ENCODE measurements at places on chromosomes 2 and 18.

GRCh38 chr2:152049541-152049940 lies 49.3 kb downstream of the CACNB4 start:
- peak; percentile 34 for DNase-seq

GRCh38 chr2:53490659-53491058 lies 276.9 kb upstream of the CHAC2 start:
- DNase-seq: no peak

- DNase-seq: peak; percentile 100
These were observed 3.1 kb upstream of the KYNU start for GRCh38 chr2:142874293-142874814.

DNA sequence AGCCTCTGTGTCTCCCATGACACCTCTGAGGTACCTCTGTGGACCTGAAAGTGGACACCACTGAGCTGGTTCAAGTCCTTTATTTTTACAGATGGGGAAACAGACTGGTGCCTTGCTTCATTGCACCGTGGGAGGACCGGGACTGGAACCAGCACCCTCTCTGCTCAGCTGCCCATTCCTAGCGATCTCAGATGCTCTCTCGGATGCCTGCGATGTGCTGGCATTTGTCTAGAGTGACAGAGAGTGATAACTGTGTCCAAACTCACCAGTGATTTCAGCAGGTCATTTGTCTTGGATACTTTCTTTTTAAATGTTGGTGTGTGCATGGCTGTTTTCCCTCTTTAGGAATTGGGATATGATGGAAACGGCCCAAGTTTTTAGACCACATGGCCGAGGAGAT lies 30.1 kb upstream of the LYPD6B start:
- no peak for DNase-seq

- peak; percentile 16 for DNase-seq
These were observed 4.6 kb downstream of the PROC start for GRCh38 chr2:127422559-127423477.

- no peak for DNase-seq
These were observed 32.3 kb downstream of the CYP26B1 start for GRCh38 chr2:72115110-72116080.

DNA sequence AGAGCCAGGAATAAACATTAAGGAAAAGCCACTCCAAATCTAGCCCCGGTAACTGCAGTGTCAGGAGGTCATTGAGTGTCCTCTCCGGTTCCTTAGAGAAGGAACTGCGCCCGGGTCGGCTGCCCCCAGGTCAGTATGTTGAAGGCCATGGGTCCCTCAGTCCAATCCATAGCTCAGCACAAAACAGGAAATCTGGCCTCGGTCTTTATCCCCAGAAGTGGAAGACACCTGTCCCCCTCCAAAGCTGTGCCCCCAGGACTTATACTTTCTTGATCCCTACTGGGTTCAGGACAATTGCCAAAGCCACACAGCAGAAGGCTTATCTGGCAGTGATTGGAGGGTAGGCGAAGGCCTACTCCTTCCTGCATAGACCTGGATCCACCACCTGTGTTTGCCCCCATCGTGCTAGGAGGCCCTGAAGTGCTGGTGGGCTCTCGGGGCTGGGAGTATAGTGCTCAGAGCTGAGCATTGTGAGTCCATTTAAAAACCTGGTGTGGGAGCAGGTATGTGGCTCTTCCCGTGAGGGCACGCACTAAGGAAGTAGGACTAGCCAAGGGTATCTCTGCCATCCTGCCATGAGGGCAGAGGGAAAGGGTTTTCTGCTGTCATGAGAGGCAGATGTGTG lies 178.6 kb downstream of the SEPTIN10 start:
- DNase-seq: no peak

DNA sequence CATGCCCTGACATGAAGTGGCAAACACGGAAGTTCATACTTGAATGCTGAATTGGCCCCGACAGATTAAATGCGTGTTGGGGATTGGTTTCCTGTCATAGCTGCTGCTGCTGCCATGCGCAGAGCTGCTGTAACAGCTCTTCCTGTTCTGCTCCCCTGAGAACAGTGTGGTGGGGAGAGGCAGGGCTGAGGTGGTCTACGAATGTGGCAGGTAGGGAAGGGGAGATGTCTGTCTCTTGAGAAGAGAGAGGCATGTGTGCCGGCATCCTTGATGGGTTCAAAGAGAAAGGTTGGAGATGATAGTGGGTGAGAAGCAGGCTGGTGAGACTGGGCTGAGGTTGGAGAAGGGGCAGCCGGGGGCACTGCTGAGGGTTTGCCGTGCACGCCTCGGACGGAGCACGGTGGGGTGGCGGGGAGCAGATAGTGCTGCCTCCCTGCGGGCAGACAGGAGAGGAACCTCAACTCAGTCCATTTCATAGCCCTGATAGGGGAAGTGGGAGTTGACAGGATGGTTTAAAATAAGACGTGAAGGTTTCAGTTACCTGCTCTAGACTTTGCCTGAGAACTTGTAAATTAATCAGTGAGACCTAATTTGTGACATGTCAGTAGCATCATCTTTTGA lies 46.1 kb downstream of the TMEM185B start:
- DNase-seq: peak; percentile 52

DNA sequence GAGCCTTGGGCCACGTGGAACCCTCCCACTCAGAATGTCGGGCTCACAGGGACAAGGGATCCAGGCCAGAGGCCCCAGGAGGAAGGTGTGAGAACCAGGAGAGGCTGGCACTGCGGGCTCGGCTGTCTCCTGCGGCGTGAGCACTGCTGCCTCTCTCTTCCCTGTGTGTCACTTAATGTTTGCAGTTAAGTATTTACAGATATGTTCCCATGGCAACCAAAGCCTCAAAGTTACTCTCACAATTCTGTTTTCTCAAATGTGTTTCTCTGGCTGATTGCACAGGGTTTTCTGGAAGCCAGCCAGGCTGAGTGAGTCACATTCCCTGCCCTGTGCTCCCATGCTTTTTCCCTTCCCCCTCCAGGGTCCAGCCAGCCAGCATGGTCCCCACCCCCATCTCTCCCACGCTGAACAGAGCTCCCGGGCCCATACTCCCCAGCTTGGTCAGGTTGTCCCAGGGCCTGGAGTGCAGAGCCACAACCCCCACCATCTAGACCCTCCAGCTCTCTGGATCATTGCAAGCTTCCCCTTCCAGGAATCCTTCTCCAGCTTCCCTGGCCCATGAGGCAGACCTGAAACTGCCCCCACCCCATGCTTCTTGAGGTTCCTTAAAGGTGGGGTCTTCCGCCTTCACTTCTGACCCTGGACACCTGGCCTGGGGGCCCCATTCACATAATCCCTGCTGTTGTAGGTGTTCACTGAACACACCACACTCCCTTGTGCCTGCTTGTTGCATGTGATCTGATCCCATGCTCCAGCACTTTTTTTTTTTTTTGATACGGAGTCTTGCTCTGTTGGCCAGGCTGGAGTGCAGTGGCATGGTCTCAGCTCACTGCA lies 265.9 kb downstream of the CELF4 start:
- DNase-seq: peak; percentile 5

DNA sequence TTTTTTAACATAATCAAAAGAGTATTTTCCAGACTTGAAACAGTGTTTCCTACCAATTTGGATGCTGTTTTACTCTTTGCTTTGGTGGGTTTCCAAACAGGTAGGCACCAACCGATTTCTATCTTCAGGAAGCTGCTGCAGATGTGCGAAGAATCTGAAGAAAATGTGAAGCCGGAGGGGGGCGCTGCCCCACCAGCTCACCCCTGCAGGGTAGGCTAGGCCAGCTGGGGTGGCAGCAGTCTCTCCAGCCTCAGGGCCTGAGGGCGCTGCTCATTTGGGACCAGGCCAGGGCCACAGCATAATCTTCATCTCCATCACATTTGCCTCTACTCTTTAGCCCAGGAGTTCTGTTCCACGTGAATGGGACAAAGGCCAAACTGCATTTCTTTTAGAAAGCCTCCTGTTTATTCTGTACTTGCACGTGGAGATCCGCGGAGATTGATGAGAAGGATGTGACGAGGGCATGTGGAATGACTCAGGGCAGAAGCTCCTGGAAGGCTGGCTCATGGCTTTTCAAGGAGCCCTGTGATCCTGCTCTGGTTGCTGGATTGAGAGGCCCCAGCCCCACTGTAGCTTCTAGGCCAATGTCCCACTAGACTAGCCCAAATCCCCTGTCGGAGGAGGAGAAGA lies 84.2 kb upstream of the FAM136A start:
- no peak for DNase-seq

GRCh38 chr18:39681061-39681460 lies 2115.5 kb upstream of the CELF4 start:
- DNase-seq: no peak

DNA sequence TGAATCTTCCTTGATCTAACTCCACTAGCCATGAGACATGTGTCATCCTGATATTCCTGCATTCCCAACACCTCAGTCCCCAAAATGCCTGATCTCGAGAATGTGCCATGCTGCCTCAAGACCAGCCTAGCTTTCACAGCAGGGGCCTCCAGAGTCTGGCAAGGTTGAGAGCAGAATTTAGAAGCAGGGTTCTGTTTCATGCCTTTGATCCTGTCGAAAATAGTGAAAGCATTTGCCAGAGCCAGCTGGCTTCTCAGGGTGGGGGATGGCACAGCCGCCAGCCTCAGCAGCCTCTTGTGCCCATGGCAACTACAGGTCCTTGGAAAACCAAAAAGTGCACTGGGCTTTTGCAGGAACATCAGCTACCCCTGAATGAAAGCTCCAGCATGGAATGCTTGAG lies 143.5 kb downstream of the RTN4 start:
- no peak for DNase-seq

GRCh38 chr2:86556508-86556907 lies 6.7 kb downstream of the CHMP3 start:
- DNase-seq: no peak

GRCh38 chr2:96767135-96767871 lies 6.6 kb downstream of the CNNM4 start:
- no peak for DNase-seq

- no peak for DNase-seq
These were observed 170.1 kb downstream of the INHBB start for GRCh38 chr2:120515759-120516678.

GRCh38 chr18:49617865-49618264 lies 56.0 kb downstream of the LIPG start:
- DNase-seq: no peak

GRCh38 chr2:191148281-191148680 lies 2.5 kb downstream of the STAT4 start:
- DNase-seq: no peak

DNA sequence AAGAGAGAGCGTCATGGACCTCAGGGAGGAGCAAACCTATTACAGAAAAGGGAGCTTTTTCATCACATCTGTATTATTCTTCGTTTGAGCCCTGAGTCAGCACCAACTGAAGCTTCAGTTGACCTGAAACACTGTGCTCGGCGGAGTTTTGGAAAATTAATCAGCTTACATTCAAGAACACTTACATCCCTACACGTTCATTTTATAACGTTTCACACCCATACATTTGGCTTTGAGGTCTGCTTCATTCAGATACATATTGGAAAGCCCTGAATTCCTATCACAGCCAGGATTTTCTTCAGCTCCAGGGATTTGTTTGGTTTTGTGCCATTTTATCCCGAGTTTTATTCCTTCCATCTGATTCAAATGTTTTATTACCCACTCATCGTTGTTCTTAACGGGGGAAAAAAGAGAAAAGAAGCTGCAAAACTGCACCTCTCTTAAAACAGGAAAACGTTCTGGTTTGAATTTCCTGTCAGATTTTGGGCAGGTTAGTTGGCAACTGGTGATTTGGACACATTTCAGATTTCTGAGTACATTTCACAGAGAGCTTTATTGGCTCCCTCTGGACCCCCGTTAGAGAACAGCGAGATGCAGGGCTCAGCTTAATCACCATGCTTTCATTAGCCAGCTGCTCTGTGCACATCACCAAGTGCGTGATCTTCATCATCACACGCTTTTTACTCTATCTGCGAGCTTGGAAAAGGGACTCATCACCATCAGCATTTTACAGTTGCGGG lies 88.8 kb downstream of the CDC42EP3 start:
- DNase-seq: no peak

DNA sequence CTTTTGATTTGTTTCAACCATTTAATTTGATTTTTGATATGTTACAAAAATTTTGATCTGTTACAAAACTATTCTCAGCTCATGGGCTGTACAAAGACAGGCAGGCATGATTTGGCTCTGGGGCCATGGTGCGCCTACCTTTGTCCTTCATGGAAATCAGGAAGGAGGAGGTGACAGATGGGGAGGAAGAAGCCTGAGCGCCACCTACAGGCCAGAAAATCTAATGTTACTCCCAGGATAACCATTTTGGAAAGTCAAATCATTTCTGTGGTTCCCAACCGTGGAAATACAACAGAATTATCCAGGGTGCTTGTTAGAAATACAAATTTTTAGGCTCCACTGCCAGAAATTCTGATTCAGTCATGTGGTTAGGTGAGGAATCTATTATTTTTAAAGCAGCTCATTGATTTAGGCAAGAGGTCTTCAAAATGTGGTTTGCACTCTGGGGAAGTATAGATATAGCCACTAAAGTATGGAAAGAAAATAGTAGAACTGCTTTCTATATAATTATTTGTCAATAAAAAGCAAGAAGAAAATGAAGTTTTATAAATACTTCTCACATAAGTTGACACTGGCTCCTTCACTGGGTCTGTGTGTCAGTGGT lies 93.9 kb downstream of the EVA1A start:
- DNase-seq: peak; percentile 6

DNA sequence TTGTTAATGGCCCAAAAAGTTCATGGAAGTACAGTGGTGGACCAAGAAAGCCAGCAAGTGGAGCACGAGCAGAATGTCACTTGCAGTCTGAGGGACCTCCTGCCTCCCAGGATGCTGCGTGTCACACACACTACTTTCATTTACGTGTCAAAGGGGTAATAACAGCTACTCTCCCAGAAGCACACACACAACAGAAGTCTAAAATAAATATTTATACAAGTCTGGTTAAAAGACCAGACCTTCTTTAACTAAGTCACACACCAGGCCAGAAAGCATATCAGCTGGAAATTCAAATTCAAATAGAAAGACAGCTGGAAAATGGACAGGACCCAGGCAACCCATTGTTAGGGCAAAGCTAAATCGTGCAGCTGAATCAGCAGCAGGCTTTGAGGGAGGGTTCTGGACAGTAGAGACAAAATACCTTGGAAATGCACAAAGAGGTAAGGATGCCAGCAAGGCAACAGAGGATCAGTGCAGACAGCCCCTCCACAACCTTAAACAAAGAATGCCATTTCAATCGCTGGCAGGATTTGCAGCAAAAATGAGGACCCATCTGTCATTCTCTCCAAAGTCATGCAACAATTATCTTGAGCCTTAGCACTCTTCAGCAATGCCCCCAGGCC lies 160.5 kb downstream of the TMEM163 start:
- no peak for DNase-seq

GRCh38 chr2:47309952-47310800 lies 92.8 kb upstream of the MSH2 start:
- peak; percentile 73 for DNase-seq
